ENCODE measurements at places on chromosomes 2 and 18.

DNA sequence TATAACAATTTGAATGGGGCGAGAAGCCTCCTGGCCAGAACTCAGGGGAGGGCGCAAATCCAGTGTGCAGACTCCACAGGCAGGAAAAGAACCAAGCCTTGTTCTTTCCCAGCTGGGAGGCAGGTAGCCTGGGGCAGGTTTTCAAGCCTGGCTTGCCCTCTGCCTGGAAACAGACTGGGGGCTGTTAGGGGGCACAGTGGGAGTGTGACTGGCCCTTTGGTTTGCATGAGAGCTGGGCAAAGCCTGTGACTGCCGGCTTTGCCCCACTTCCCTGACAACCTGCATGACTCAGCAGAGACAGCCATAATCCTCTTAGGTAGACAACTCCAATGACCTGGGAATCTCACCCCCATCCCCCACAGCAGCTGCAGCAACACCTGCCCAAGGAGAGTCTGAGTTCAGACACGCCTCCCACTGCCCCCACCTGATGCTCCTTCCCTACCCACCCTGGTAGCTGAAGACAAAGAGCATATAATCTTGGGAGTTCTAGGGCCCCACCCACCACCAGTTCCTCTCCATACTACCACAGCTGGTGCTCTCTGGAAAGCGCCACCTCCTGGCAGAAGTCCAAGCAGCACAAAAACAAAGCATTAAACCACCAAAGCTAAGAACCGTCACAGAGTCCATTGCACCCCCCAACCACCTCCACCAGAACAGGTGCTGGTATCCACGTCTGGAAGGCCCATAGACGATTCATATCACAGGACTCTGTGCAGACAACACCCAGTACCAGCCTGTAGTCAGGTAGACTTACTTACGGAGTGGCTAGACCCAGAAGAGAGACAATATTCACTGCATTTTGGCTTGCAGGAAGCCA lies 402.5 kb downstream of the STK39 start:
- no peak for DNase-seq

- no peak for DNase-seq
Observed at GRCh38 chr2:6820903-6821584, 44.7 kb downstream of the CMPK2 start.

DNA sequence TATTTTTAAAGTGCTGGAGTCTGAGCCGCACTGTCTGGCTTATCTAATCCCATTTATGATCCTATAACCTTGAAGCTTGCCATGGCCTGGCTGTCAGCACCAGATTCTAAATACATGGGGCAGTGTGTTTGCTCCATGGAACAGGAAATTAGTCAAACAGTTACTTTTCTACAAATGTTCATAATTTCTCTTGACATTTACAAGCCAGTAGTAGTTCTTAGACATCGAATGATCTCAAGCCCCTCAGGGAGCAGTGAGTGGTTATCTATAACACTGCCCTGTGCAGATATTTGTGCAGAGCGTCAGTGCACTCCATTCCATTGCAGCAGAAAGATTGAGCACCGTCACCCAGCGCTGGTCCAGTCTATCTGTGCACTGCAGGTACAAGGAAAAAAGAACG lies 205.2 kb downstream of the AGPS start:
- no peak for DNase-seq

DNA sequence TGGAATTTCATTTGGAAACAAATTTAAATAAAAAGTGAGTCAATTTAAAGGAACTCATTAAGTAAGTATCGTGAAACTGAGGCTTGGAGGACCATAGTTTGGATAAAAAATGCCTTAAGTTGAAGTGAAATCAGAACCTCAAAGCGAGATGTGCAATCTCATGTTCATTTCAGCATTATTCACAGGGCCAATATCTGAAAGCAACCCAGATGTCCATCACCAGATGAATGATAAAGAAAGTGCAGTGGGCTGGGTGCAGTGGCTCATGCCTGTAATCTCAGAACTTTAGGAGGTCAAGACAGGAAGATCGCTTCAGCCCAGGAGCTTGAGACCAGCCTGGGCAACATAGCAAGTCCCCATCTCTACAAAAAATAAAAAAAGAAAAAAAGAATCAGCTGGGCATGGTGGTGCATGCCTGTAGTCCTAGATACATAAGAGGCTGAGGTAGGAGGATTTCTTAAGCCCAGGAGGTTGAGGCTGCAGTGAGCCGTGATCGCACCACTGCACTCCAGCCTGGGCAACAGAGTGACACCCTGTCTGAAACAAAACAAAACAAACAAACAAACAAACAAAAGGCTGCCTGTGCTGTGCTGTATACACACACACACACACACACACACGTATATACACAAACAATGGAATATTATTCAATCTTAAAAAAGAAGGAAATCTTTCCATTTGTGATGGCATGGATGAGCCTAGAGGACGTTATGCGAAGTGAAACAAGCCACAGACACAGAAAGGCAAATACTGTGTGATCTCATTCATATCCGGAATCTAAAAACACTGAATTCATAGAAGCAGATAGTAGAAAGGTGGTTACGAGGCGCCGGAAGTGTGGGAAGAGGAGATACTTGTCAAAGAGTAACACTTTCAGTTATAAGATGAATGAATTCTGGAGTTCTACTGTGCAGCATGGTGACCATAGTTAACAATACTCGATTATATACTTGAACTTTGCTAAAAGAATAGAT lies 14.5 kb downstream of the SH3RF3 start:
- peak; percentile 77 for DNase-seq

GRCh38 chr2:220310451-220310861 lies 683.0 kb downstream of the SLC4A3 start:
- no peak for DNase-seq

DNA sequence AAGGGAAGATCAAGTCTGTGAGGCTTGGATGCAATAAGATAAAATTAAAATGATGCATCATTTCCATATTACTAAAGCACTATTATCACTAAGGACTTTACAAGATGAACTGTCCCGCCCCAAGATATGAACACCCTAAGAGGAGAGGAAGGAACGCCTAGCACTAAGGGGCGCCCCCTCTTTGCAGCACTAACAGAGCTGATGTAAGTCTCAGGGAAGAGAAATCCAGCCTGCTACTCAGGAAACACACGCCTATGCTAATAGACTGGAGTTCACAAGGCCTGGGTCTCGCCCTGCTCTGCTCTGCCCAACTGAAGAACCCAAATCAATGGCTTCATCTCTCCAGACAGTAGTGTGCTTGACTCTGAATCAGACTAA lies 6.1 kb downstream of the INO80C start:
- DNase-seq = no peak

DNA sequence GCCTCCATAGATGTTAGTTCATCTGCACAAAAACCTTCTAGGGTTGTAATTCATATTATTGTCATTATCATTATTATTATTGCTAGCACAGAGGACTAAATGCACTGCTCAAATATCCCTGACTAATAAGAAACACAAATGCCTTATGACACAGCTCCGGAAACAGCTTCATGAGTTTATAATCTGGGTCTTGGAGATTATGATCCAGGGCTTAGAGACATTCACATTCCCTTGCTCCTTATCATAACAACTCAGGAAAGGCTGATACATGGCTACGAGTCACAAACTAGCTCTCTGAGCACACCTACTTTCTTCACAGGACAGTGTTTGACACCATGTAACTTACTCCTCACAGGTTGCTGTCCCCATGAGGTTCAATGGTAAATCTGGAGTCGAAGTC lies 102.2 kb upstream of the TTC39C start:
- DNase-seq = no peak

- DNase-seq = no peak
Observed at GRCh38 chr2:99101697-99102096, 39.8 kb upstream of the C2orf15 start.

- DNase-seq = no peak
Observed at GRCh38 chr2:58598171-58598570, 357.0 kb upstream of the FANCL start.

- DNase-seq = no peak
Observed at GRCh38 chr2:181384923-181385322, 72.3 kb upstream of the ITGA4 start.

- DNase-seq = no peak
Observed at GRCh38 chr2:28506112-28506910, 10.5 kb downstream of the PLB1 start.

GRCh38 chr2:192357217-192357616 lies 162.5 kb upstream of the TMEFF2 start:
- no peak for DNase-seq

- DNase-seq = peak; percentile 39
Observed at GRCh38 chr2:61887717-61888266, 664 bp downstream of the CCT4 start.

- DNase-seq = no peak
Observed at GRCh38 chr2:85772019-85772745, 18.4 kb downstream of the ATOH8 start.

DNA sequence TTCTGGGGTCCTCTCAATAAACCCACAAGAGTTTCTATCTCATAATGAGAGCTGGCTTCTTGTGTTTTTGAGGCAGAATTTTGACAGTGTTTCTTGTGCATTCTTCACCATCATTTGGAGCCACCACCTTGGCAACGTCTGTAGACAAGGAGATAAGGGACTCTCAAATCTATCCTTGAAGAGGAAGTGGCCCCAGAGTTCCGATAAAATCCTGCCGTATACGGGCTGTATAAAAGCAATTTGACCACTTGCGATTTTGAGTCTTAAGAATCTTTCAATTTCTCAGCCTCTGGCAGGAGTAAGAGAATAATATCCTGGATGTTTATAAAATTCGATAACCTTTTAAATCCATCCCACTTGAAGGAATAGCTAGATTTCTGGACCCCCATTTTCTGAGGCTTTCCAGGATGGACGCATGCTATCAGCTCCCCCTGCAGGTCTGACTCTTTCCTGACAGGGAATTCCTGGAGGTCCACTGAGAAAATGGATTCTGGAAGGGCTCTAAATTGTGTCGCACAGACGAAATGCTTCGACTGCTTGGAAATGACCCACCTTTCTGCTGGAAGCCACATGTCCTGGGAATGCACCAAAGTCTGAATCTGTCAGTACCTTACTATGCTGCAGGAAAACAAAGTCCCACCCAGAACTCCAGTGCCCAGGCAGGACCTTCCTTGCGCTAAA lies 54.1 kb downstream of the E2F6 start:
- no peak for DNase-seq

GRCh38 chr18:61169386-61169785 lies 163.8 kb upstream of the CDH20 start:
- DNase-seq = no peak

- DNase-seq = no peak
Observed at GRCh38 chr2:141329964-141330363, 800.9 kb downstream of the LRP1B start.

DNA sequence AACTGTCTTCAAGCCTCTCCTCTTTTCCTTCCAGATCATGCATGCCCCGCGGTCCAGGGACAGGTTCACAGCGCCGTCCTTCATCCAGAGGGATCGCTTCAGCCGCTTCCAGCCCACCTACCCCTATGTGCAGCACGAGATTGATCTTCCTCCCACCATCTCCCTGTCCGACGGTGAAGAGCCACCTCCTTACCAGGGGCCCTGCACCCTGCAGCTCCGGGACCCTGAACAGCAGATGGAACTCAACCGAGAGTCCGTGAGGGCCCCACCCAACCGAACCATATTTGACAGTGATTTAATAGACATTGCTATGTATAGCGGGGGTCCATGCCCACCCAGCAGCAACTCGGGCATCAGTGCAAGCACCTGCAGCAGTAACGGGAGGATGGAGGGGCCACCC lies 81.3 kb downstream of the FAM210A start:
- DNase-seq = no peak

GRCh38 chr2:236679884-236680860 lies 110.5 kb downstream of the ACKR3 start:
- no peak for DNase-seq

DNA sequence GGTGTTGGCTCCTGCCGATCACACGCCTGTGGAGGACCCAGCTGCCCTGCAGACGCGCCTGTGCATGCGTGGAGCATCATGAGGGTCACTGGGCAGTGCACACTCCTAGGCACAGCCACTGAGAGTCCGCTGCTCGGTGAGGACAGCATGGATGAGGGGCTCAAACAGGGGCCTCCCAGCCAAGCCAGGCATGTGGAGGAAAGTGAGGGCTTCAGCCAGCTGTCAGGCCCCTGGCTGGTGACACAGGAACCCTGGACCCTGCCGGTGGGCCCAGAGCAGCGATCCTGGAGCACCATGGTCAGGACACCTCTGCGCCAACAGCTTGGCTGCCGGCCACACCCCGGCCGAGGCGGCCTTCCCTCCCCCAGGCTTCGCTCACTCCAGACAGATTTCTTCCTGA lies 171.2 kb downstream of the RTP5 start:
- no peak for DNase-seq

- DNase-seq = no peak
Observed at GRCh38 chr18:57863706-57864105, 60.6 kb upstream of the ATP8B1 start.

GRCh38 chr2:210633699-210634098 lies 77.3 kb downstream of the CPS1 start:
- DNase-seq = no peak

- DNase-seq = no peak
Observed at GRCh38 chr18:12630136-12630535, 27.8 kb downstream of the SPIRE1 start.

DNA sequence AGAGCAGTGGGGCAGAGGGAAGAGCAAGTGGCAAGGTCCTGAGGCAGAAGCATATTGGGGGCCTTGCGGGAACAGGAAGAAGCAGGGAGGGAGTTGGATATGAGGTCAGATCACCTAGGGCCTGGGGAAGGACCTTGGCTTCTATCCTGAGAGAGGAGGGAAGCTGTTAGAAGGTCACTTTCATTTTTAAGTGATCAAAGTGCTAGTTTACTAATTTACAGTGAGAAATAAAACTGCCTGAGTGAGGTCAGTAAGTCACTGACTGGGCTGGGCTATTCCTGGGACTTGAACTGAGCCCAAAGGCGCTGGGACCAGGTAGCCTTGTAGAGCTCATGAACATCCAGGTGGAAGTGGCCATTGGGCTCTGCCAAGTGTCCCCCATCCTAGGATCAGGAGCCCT lies 76.6 kb upstream of the B3GNT7 start:
- DNase-seq = no peak

DNA sequence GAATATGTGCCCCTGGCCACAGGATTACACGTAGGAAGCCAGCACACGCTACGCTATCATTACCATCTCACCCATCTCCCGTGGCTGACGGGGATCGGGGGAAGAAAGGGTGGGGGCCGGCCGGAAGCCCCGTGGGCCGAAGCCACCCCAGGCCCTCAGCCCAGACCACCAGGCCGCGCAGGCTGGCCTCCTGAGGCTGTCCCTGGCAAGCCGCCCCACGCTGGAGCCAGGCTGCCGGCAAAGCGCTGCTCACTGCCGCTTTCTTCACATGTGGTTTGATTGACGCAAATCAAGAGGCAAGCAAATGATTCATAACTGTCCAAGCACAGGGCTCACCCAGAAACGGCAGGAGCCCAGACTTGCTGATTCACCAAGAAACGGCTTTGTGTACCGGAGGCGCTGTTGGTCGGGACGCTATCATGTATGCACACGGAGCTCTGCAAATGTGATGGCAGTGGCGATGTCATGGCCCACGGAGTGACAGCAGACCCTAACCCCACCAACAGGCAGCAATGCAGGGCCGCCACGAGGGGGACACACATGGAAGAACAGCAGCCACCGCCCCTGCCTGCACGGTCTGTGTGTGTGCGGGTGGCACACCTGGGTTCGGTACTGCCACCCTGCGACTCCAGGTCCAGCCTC lies 125.7 kb downstream of the HDAC4 start:
- DNase-seq = peak; percentile 88

- no peak for DNase-seq
Observed at GRCh38 chr2:165691615-165692014, 102.4 kb downstream of the GALNT3 start.
